AG09319 (cell line): ENCODE measurements at places on chromosomes 13 and 19.

GRCh38 chr19:5674714-5675113 lies 5.6 kb downstream of the MICOS13 start:
- DNase-seq: no peak

- DNase-seq: no peak
These were observed 118.0 kb upstream of the POSTN start for GRCh38 chr13:37716420-37717195.

- no peak for DNase-seq
These were observed 6.3 kb upstream of the DNAAF3 start for GRCh38 chr19:55172741-55173140.

DNA sequence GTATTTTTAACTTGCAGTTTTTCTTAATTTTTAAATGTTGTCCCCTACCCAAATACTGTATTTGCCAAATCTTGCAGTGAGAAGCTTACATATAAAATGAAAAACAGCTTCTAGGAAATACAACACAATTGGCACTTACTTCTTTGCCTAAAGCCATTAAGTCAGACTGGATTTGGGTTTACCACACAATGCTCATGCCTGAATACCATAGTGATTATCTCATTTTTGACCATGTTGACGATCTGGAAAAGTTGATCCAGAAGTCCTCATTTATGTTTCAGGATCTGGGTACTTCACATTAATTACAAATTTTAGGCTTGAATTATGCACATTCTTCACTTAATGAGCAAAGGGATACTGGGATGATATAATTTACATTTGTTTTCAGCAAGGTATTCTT lies 2.4 kb downstream of the RNF6 start:
- DNase-seq: no peak

DNA sequence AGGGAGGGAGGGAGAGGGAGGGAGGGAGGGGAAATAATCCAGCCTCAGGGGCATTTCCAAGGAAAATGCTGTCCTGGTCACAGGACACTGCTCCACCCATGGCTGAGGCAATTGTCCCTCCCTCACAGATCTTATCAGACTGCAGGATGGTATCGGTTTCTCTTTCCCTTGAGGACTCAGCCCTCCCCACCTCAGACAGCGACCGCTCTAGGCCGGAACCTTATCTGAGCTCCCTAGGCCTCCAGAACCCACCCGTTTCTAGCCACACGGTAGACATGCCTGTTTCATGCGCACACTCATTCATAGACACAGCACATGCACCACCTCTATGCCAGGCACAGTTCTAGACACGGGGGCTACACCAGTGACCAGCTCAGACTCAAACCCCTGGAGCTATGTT lies 10.0 kb upstream of the IZUMO2 start:
- DNase-seq: no peak

DNA sequence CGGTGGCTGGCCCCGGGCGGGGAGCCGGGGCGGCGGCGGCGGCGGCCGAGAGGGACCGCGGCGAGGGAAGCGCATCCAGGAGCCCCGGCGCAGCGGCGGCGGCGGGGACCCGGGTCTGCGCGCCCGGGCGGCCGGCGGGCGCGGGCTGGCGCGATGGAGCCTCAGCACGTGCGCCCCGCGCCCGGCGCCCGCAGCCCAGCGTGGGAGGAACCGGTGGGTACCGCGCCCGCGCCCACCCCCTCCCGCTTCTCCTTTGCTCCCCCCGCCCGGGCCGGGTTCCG lies 7.8 kb upstream of the DGKH start:
- no peak for DNase-seq

DNA sequence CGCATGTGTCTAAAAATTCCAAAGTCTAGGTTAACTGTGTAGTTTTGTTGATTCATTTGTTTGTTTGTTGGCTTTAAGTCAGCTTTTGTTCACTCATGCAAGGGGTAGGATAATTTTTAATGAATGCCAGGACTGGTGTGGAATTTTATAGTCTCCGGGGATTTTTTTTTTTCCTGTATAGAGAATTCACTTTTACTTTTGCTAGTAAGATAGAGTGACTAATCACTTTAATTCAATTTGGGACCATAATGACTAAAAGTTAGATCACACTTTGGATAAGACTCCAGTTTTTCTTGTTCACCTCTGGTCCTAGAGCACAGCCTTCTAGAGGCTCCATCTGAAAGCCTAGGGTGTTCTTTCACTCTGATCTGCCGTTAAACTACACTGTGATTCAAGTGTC lies 1690.0 kb downstream of the PCDH9 start:
- DNase-seq: no peak
